ENCODE measurements at places on chromosomes 5 and 9. TPM values are rescaled to one million over a fixed set of nuclear protein-coding genes. Genes with fewer than 3 reads are reported as not detected.

Gene ST6GALNAC4
- total RNA-seq: 5.2 TPM

Gene FREM1
- under 0.01 TPM for total RNA-seq

Gene HACD4
- total RNA-seq: 3.4 TPM

Gene NLN
- total RNA-seq: 19.3 TPM

Gene CPEB4
- total RNA-seq: 48.0 TPM

Gene FBP1
- under 0.01 TPM for total RNA-seq

Gene PCDHA6
- 0.36 TPM for total RNA-seq

Gene GABRP
- not detected for total RNA-seq

Gene CDC23
- 38.7 TPM for total RNA-seq

Gene FCN1
- not detected for total RNA-seq

Gene GPR150
- total RNA-seq: 0.93 TPM

Gene PTGR1
- 52.0 TPM for total RNA-seq

Gene EHMT1
- total RNA-seq: 24.8 TPM

Measured in melanocyte of skin (primary cell).